SK-N-SH (cell line): ENCODE measurements at places on chromosomes 13 and 19.

GRCh38 chr19:10439588-10439987, 19.2 kb downstream of the PDE4A start:
- DNase-seq: no peak

DNA sequence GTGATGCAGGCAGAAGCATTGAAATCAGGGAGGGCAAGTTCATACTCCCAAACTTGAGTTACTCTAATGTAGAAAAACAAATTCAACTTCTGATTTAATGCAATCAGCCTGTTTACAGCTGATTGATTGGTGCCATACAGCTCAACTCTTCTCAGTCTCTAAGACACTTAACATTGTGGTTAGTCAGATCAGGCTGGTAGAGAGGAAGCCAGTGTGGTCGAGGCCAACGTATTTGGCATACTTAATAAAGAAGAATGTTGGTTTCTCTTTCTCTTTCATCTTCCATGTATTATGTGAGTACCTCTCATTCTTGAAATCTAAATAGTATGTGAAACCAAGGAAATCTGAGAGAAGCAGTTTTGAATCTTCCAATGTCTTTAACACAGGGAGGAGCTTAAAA, 255.0 kb upstream of the SLITRK1 start:
- no peak for DNase-seq

DNA sequence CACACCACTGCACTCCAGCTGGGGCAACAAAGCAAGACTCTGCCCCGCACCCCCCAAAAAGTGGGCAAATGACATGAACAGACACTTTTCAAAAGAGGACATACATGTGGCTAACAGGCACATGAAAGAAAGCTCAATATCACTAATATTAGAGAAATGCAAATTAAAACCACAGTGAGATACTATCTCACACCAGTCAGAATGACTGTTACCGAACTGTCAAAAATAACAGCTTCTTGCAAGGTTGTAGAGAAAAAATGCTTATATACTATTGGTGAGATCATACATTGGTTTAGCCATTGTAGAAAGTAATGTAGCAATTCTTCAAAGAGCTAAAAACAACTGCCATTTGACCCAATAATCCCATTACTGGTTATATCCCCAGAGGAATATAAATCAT, 99.5 kb upstream of the SPATA13 start:
- DNase-seq: no peak

- peak; percentile 29 for DNase-seq
Measured at GRCh38 chr13:73722120-73722519, 412.1 kb downstream of the KLF12 start.

- no peak for DNase-seq
Measured at GRCh38 chr19:57829316-57829715, 783 bp upstream of the ZNF587B start.

DNA sequence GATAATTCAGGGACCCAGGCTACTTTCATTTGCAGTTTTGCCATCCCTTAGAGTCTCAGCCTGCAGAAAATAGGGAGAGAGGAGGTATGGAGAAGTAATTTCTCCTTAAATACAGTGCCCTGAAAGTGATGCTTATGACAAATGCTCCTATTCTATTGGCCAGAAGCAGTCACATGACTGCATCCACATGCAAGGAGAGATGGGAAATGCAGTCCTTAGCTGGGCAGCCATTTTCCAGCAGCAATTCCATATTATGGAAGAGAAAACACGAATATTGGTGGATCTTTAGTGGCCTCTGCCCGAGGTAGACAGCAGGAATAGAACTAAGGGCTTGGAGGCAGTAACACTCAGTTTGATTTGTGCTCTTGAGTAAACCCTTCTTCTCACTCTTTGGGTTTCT, 39.4 kb downstream of the VAV1 start:
- peak; percentile 73 for DNase-seq
